ELR (cell line): ENCODE measurements at places on chromosomes 2 and 18.

GRCh38 chr2:165843351-165843750, 49.3 kb upstream of the GALNT3 start:
- no peak for DNase-seq

GRCh38 chr18:47719096-47719780, 211.2 kb downstream of the SMAD2 start:
- DNase-seq: no peak

GRCh38 chr2:505941-506340, 171.3 kb downstream of the TMEM18 start:
- no peak for DNase-seq

GRCh38 chr2:214750529-214750928, 59.0 kb downstream of the BARD1 start:
- DNase-seq: no peak

GRCh38 chr18:62060820-62061219, 126.0 kb downstream of the PIGN start:
- no peak for DNase-seq

GRCh38 chr2:28360718-28361293, 31.9 kb upstream of the FOSL2 start:
- peak; percentile 84 for DNase-seq

- DNase-seq: no peak
Measured at GRCh38 chr2:46471-47345, at the start of gene FAM110C. TSS of gene FAM110C (minus strand) at chr2:46505. CDS start at chr2:46385, 120 bp downstream.

DNA sequence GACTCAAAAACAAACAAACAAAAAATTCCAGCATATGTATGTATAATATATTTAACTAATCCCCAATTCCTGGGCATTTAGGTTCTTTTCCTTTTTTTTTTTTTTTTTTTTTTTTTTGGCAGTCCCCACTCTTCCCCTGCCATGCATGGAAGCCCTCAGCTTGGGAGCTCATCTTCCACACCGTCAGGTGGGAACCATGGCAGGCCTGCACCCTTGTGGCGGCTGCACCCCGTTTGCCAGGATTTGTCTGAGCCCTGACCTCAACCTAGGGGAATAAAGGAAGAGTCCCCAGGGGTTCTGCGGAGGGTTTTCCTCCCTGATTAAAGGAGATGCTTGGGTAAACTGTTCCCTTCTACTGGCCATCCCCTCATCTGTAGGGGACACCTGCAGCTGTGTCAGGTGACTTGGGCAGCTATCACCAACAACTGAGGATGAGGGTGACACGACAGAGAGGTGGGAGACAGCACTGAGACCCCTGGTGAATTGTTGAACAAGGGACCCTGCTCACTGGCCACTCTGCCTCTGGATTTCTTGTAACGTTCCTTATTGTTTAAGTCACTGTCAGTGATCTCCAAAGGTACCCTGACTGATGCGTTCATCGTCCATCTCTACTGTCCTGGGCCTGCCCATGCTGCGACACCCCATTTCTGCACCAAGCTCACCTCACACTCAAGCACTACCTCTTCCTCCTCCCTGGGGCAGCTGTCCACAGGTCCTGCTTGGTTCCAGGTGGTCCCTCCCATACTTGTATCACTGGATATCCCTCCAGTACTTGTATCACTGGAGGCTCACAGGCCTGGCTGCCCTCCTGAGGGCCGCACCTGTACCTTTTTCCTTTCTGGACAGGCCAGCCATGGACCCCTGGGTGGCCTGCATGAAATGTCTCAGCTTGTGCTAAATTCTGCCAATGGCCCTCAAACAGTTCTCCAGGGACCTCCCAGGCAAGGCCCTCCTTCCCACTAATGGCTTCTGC, 14.5 kb downstream of the TMEM185B start:
- DNase-seq: no peak

DNA sequence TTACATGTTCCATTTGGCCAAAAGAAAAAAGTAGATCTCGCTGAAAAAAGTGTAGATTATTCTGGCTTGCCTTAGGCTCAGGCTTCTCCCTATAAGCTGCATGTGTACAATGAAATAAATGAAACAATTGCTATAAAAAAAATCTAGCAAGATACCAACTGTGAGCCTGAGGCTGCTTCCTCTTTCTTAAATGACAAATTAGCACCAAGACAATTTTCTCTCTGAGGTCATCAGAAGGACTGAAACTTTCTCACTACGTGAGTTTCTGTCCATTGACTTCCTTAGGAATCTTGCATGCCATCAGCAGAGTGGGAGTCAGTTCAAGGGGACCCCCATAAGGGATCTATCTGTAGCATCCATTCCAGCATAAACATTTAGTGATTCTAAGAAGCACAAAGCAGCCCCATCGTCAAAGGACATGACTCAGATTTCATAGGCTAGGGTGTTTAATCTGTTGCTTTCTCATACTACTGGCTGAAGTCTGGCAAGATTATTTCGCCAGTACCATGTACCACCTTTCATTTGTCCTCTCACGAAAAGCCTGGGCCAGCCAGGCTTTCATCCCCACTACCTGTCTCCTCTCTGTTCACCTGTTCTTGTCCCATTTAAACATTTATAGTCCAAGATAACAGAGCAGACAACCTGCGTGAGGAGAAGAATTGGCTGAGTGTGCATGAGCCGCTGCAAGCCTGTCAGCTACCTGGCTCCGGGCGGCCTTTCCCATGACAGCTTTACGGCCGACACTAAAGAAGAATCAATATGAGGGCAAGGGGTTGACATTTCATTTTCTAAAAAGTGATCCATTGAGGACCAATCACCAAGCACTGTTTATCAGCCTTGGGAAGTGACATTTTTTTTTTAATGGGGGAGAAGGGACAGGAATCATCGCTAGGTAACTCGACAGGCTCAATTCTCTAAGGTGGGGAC, 120.0 kb downstream of the EPHA4 start:
- DNase-seq: no peak
